ENCODE measurements at places on chromosomes 5 and 9.

- peak; percentile 19 for DNase-seq
These were observed 158.4 kb downstream of the CPLANE1 start for GRCh38 chr5:37090781-37091180.

DNA sequence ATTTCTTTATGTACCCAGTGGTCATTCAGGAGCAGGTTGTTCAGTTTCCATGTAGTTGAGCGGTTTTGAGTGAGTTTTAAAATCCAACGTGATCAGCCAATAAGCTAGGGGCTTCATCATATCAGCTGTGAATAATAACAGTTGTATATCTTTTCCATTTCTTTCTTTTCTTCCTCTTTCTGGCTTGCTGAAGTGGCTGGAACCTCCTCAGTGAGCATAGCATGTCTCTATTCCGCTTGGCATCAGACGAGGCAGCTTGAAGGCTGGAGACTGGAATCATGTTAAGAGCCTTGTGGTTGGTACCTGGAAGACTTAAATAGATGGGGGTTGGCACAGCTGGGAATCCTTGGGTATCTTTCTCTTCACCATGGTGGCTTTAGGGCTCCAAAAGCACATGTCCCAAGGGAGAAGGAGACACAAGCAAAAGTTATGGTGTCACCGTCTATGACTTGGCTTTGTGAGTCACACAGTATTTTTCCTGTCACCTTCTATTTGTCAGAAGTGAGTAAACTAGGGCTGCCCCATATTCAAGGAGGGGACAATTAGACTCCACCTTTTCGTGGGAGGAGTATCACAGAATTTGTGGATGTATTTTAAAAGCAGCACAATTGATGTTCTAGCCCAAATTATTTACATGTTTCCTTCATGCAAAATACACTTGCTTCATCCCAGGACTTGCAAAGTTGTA is 38.0 kb upstream of the RETREG1 start:
- no peak for DNase-seq

DNA sequence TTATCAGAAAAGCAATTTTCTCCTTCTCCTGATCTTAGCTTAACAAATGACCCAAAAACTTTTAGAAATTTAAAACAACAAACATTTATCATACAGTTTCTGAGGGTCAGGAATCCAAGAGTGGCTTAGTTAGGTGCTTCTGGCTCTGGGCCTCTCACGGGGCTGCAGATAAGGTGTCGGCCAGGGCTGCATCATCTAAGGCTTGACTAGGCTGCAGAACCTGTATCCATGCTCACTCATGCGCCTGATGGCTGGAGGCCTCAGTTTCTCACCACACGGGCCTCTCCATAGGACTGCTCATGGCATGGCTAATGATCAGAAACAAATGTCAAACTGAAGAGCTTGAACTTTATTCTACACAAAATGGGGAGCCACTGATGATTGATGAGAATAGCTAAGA is 210.0 kb downstream of the SEC61B start:
- no peak for DNase-seq

- DNase-seq, result no peak
These were observed 74.4 kb downstream of the ASTN2 start for GRCh38 chr9:117340422-117340821.

GRCh38 chr9:121944711-121945191 is 148.4 kb downstream of the TTLL11 start:
- DNase-seq, result peak; percentile 67

- DNase-seq, result no peak
These were observed 79.0 kb downstream of the SPRY4 start for GRCh38 chr5:142245786-142246185.
